Hippocampal formation (tissue), 2 donors: ENCODE measurements at places on chromosomes 6 and 20.

GRCh38 chr6:145015739-145016558 lies 719.4 kb downstream of the EPM2A start:
- DNase-seq = no peak

DNA sequence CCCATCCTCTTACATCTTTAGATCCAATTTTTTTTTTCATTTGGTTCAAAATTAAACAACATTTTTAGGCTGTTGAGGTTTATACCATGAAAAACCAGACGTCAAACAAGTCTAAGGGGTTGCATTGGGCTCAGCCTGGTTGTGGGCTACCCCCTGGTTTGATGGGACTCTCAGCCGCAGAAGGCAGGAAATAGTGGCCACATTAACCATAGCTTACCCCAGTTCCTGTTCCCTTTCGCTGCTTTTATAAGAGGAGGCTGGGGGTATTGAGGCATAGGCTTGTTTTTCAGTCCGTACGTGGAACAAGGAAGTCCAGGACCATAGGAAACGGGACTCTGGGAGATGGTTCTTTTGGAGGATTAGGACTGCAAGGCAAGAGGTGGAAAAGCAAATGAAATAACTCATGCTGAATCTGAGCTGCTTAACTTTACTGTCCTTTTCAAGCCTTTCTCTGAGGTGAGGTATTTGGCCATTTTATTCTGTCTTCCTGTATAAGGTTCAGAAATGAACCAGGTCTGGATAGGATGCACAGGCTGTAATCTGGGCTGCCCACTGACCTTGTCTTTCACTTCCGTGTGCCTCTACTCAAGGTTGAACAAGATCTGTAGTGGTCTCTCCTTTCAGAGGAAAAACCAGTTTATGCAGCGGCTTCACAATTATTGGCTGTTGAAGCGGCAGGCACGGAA lies 7.7 kb downstream of the BRPF3 start:
- DNase-seq = no peak

DNA sequence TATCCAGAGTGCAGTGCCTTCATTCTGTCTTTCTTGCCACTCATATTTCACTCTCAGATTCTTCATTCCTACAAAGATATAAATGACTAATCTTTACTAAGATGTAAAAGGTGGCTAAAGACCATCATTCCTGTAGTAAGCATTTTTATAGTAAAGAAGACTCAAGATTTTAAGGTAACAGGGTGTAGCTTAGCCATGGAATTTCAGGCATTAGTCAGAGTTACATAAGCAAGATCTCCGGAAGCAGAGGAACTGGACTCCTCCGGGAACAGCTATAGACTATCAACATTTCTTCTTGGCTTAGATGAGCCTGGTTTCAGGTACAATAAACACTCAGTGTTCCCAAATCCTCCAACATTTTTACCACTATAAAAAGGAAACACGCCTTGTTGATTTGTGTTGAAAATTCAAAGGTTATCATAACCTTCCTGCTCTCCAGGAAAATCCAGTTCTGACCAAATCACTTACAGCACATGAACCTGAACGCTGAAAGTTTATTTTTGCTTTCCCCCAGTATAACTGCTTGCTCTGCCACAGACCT lies 23.7 kb downstream of the SERPINB1 start:
- DNase-seq = no peak

- peak; percentile 33 for DNase-seq
These were observed at the start of gene HLA-DPA1 for GRCh38 chr6:33073431-33073871. Gene HLA-DPA1 (minus strand): TSS chr6:33073649.

DNA sequence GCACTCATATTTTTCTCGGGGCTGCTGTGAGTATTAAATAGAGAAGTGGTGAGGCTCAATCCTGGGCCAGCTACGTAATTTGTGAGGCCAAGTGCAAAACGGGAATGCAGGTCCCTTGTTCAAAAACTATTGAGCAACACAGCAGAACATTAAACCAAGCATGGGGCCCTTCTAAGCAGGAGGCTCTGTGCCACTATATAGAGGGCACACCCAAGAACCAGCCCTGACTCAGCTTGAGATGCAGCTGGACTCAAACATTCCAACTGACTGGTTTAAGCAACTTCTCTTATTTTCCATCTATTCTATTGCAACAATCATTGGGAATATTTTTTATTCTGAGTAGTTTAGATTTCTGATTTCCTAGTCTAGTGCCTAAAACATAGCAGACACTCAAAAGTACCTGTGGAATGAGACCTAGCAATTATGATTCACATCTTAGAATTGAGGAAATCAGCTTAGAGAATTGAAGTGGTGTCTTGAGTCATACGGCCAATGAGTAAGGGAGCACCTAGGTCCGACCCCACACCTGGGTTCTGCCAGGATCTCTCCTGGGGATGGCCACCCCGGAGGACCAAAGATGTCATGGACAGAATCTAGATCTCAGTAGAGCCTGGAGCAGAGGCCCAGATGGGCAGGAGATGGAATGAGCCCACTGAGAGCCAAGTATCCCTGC lies 1.3 kb downstream of the SIRPB2 start:
- no peak for DNase-seq

- no peak for DNase-seq
These were observed 3.0 kb upstream of the CCR6 start for GRCh38 chr6:167119670-167120582.

- no peak for DNase-seq
These were observed 57.0 kb upstream of the BMP6 start for GRCh38 chr6:7668936-7669335.

GRCh38 chr6:42041481-42042053 lies 8.8 kb upstream of the TAF8 start:
- DNase-seq = no peak

- DNase-seq = no peak
These were observed 62.8 kb downstream of the SAMD3 start for GRCh38 chr6:130159956-130160355.

DNA sequence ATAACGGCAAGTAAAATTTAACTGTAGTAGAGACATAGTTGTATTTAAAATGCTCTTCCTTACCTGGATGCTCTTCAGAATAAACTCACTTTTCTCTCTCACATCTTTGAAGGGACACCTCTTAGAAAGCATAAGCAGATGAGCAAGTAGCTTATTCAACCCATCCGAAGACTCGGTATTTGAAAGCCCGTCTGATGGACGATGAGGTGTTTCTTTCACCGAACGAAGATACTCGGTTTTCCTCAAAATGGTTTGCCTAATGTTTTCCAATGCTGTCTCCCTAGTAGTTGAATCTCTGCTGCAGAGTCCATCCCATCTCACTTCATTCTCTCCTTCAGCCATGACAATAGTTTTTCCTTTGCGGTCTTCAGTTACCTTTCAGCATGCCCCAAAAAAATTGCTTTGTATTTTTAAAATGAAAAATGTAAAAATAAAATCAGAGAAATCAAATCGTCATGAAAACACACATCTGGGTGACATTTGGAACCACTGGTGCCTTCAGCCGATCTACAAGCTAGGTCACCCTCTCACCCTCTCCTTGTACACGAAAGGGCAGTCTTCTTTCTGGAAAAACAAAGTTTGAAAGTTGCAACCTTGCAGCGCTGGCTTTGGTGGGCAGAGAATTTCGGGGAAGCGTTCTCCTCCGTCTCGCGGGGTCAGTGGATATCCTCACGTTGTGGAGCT lies 772 bp downstream of the SESN1 start:
- no peak for DNase-seq

- no peak for DNase-seq
These were observed 4.0 kb downstream of the ID4 start for GRCh38 chr6:19841181-19841580.

GRCh38 chr6:55636406-55637102 lies 57.6 kb upstream of the HMGCLL1 start:
- no peak for DNase-seq

DNA sequence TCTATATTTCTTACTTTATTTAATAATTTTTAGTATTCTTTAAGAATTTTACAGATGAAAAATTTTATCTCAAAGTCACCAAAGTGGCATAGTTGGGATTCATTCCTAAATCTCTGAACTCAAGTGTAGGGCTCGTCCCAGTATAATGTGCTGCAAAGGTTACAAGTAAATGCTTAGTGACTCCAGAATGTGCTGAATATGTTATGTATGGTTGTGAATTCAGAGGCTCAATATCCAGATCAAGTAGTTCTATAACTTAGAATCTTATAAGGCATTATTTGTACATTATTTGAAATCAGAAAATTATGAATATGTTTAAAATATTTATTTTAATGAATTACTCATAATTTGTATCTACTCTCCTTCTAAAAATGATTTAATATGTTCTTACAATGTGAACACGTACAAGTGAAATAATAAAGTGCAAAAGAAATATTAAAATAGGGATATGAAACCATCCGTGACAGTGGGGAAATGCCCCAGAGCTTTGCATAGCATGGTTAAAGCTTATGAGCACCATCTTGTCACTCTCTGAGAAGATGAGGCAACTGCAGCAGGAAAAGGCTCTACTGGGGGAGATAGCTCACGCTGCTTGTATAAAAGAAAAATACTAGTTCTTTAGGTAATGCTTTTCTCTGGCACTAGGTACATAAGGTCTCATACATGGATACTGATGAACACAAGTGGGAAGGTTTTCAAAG lies 259.0 kb downstream of the FOXC1 start:
- DNase-seq = no peak

DNA sequence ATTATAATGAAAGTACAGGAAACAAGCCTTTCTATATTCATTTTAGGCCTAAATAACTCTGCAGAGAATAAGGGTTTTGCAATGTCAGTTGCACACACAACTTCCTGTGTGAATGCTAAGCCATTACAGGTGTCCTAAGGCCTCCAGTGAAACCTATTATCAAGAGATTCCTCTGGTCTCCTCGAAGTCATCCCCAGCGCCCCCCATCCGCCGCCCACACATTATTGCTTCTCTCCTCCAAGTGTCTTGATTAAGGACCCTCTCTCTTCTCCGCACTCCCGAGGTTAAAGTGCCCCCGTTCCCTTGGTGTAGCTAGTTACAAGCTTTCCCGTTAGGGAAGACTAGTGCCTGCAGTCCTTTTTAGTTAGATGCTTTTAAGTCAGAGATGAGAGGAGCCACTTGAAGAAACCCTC lies 1.3 kb downstream of the HIVEP2 start:
- peak; percentile 69 for DNase-seq

GRCh38 chr20:48823476-48823875 lies 4.3 kb downstream of the PREX1 start:
- no peak for DNase-seq
